ENCODE measurements at places on chromosomes 1 and 21. TPM values are rescaled to one million over a fixed set of nuclear protein-coding genes. Genes with fewer than 3 reads are reported as not detected.

Gene G0S2
- total RNA-seq, result 4.9 TPM

Gene CHIA
- total RNA-seq, result not detected

Gene CELA3B
- total RNA-seq, result not detected

Gene UBR4
- 133 TPM for total RNA-seq

Gene CD34
- total RNA-seq, result 0.05 TPM

Gene CSF3R
- not detected for total RNA-seq

Gene LCE6A
- total RNA-seq, result not detected
